Ovary (tissue), 10 donors: ENCODE measurements at places on chromosomes 1 and 21. TPM values are rescaled to one million over a fixed set of nuclear protein-coding genes. Genes with fewer than 3 reads are reported as not detected.

- DNase-seq: no peak
Measured at GRCh38 chr21:34960687-34961086, 88.4 kb downstream of the RUNX1 start.

Gene TRABD2B
- 1.1 TPM for total RNA-seq

DNA sequence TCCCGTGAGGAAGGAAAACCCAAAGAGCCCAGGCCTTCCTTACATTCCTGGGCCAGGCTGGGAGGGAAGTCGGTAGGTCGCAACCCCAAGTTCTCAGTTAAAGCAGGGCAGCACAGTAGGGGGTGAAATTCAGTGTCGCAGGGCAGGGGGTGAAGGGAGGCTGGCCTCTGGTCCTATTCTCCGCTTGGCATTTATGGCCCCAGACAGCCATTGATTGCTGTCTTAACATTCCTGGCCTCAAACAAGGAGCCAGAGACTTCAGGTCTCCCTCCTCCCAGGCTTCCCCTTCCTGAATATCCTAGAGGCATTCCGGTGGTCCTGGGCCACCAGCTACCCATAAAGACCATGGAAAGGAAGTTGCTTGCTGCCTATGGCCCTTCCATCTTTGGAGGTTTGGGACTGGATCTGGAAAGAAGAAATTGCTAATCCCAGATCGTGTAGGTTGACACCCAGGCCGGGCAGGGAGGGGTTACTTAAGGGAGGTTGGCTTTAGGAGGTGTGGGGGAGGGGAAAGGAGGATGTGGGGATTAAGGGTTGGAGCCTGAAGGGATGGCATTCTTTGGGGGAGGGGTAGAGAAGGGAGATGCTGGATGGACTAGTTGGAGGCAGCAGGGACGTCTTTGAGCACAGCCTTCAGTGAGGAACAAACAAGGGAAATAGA, 1.7 kb downstream of the LIN28A start:
- DNase-seq: no peak

Gene CYP4X1
- total RNA-seq: 12.3 TPM

DNA sequence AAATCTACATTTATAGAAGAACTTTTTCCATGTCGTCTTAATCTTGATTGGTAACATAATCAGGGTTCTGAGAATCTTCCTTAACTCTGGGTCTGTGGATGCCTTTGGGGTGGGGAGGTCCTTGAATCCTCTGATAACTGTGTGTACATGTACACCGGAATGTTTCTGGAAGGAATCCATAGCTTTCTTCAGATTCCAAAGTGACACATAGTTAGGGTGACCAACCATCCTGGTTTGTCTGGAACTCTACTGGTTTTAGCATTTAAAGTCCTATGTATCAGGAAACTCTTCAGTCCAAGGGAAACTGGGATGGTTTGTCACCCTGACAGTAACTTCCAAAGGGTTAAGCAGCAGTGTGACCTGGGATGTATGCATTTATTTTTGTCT, 16.8 kb downstream of the STRIP1 start:
- no peak for DNase-seq

DNA sequence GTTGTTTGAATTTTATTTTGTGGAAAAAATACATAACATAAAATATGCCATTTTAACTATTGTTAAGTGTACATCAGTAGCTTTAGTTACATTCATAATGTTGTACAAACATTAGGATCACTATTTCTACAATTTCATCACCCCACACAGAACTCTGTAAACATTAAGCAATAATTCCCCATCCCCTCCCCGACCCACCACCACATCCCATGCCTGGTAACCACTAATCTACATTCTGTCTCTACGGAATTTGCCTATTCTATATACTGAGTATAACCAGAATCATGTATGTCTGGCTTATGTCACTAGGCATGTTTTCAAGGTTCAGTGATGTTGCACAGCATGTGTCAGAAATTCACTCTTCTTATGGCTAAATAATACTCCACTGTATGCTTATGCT, 47.7 kb downstream of the CDC42BPA start:
- no peak for DNase-seq

GRCh38 chr1:245656189-245656717, 501.5 kb downstream of the KIF26B start:
- DNase-seq: no peak

GRCh38 chr1:53899206-53899628, 5.2 kb downstream of the DIO1 start:
- DNase-seq: peak; percentile 61

DNA sequence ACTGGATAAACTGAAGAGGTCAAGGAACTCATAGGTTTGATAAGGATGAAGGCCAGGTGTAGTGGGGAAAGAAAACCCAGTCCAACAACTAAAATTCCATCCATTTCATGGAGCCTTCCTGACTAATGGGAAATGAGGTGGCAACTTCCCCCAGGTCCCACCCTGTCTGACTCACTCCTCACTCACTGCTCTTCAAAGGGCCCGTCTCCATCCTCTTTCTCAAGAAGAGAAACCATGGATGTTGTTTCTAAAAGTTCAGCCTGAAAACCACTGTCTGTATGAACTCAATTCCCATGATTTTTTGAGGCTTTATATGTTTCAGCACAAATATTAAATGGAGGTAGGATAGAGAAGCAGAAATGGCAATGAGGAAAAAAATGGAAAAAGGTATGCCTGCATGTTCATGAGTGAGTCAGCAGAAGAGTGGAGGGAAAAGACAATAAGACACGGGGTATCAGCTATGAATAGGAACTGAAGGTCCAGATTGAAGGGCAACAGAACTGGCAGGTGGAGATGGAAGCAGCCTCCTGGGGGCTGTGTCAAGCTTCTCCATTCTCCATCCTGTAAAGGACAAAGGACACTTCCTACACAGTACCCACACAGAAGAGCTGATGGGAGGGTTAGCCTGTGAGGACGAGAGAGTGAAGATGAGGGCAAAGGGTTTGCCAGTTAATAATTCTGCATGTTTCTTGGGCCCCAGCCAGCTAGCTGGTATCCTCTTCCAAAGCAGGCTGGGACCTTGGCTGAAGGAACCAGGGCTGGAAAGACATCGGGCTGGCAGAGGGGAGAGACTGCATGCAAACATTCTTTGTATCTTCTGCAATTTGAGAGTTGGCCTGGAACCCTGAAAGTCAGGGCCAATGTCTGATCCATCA, 5.5 kb upstream of the ELOVL1 start:
- no peak for DNase-seq

DNA sequence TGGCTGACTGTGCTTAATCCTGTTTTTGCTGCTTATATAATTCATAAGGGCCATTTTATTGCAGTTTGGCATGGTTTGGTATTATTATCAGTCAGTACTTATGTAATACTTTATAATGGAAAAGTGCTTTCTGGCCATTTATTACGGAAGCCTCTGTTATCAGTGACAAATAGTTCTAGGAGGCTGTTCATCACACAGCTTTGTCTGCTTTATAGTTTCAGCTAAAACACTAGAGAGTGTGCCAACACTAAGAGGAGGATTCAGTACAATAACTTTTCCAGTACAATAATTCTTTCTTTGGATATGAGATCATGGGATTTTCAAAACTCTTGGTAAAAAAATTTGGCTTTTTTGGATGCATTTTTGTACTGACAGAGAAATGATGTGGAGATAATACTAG, 102.9 kb upstream of the PTGFR start:
- DNase-seq: no peak

Gene KCNT2
- 26.4 TPM for total RNA-seq

DNA sequence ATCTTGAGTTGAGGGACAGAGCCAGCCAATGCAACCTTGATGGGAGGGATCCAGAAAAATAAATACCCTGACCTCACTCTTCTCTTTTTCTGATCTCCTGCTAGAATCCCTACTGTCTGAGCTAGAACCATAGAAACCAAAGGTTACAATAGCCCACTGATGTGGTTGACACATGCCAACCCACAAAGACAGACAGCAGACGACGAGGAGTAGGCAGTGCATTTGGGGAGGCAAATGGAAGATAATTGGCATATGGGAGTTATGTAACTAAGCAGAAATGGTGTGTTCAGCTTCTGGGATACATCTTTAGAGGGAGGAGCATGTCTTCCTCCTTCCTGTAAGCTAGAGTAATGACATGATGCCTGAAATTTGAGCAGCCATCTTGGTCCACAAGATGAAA, 171.7 kb upstream of the FGGY start:
- DNase-seq: no peak

Gene TOMM40L
- 8.9 TPM for total RNA-seq

- peak; percentile 22 for DNase-seq
Measured at GRCh38 chr1:40309374-40310128, 7.5 kb downstream of the COL9A2 start.

- DNase-seq: no peak
Measured at GRCh38 chr1:33443705-33444180, 12.8 kb upstream of the PHC2 start.

Gene MROH9
- total RNA-seq: not detected

DNA sequence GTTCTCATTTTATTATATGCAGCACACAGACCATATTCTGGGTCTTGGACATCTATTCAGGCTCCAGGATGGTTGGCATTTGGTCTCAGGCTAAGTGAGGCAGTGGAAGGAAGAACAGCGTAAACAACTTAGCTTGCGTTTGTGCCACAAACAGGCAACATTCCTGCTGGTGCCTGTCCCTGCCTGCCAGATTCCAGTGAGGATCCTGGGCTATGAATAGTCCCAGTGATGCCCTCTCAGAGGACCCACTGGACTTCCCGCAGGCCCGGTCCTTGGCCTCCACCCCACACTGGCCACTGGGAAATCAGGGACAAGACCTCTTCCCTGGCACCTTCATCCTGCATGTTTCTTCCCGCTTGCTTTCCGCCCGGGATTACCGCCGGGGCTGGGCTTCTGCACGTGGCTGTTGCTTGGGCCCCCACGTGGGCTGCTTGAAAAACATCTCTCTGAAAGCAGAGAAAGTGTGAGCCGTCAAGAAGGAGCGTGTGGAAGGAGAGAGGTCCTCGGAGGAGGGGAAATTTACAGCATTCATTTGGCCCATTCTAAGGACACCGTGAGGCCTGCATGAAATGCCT, 145.1 kb upstream of the WNT4 start:
- no peak for DNase-seq

DNA sequence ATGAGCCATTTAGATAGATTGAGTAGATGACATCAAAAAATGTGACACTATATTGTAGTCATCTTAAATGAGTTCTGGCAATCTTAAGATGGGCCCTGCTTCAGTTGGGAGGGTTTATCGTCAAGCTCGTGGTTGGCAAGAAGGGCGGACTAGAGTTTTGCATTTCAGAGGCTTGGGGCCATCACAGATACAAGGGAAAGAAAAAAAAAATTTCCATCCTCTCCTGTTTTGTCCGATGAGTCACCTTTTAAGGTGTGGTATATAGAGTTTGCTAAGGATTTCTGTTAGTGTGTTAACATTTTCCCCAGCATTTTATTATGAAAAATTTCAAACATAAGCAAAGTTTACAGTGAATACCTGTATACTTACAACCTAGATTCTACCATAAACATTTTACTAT, 31.8 kb upstream of the KCNQ4 start:
- DNase-seq: no peak

DNA sequence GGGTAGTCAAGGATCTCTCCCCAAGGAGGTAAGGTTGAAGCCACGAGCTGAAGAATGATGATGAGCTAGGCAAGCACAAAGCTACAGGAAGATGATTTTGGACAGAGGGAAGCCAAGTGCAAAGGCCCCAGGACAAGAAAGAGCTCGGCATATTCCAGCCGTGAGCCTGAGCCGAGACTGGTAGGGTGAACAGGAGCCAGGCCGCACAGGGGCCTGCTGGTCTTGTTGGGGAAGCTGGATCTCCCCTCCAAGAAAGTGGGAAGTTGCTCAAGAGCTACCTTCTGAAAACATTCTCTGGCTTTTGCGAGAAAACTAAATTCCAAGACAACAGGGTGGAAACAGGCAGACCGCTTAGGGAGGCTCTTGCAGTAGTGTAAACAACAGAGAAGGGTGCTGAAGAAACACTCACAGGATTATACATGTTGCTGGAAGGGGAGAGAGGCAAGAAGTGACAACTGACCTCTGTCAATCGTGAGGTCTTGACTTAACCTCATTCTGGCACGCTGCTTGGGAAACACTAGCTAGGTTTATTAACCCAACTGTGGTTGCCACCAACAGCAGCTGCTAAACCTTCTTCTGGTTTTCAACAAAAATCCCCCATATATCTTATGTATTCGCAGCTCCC, 625.2 kb downstream of the SMYD3 start:
- DNase-seq: no peak

Gene KCNH1
- total RNA-seq: not detected

- DNase-seq: no peak
Measured at GRCh38 chr1:208748387-208749165, 504.4 kb upstream of the PLXNA2 start.

Gene FASLG
- 0.31 TPM for total RNA-seq

DNA sequence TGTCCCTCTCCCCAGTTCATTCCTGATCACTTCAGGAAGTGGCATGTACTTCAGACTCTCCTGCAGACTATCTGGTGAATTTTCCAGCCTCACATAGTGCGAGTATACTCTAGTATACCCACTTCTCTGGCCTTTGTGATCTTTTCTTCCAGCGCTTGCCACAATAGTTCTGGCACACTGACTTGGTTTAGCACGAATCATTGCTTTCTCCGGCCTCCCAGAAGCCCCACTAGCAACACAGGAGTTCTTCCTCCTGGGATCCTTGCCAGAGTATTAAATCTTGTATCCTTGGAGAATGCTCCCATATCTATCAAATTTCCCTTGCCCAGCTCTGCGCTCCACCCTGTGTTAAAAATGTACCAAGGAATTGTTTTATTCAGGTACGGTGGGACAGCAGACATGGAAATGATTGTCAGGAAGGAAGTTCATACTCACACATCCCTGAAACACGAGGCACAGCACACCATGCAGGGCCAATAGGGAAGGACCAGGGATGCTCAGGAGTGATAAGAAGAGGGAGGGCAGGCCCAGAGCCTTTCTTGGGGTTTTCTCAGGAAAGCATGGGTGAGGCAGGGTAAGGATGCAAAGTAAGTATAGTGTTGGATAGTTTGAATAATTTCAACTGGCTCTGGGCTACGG, 136.7 kb downstream of the ADSS2 start:
- DNase-seq: no peak

GRCh38 chr1:203099805-203100515, 14.1 kb upstream of the MYOG start:
- DNase-seq: no peak

DNA sequence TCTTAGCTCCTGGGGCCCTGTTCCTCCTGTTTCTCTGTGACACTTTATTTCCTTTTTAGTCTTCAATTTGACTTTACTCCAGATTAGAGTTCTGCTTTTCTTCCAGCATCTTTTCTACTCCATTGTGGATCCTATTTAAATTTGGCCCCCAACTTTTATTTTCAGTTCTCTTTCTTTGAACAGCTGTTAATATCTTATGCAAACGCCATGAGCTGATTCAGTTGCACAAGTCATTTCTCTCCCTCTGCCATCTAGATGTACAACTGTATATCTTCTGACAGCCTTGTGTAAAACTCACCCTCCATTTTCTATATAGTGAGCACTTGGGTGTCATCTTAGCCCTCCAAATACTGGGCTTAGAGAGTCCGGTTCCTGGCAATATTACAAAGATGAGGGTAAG, 42.2 kb downstream of the SPATA17 start:
- DNase-seq: no peak
